Cerebellar nuclear complex (tissue), 1 donor: ENCODE measurements at places on chromosomes 4 and X.

- DNase-seq: no peak
Measured at GRCh38 chrX:29555465-29556091, 659.8 kb upstream of the MAGEB2 start.

DNA sequence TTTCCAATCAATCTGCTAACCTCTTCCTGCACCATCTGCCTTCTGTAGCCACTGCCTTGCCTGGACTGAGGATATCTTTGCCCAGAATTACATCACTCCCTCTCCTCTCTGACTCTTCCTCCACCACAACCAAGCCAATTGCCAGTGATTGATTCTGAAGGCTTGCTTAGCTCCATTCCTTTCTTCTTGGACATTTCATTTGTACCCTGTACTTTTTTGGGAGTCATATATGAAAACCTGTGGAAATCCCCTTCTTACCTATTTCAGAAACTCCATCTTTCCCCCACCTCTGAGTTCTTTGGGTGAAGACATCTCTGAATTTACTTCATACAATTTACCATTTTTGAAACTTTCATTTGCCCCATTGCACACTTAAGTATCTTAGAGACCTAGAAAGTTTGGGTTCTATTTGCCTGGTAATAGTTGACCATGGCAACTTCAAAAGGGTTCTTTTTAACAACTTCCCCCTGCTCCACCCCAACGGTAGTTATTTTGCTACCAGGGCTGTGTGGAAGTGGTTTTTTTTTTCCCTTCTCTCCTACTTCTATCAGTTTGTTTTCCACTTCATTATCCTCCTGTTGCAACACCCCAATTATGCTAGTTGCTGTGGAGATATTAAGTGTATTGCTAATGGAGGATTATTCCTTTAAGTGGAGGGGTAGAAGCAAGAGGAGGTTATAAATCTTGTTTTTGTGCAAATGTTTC, 14.3 kb downstream of the SGMS2 start:
- DNase-seq: no peak

- no peak for DNase-seq
Measured at GRCh38 chr4:106670976-106671375, 302.4 kb upstream of the GIMD1 start.

DNA sequence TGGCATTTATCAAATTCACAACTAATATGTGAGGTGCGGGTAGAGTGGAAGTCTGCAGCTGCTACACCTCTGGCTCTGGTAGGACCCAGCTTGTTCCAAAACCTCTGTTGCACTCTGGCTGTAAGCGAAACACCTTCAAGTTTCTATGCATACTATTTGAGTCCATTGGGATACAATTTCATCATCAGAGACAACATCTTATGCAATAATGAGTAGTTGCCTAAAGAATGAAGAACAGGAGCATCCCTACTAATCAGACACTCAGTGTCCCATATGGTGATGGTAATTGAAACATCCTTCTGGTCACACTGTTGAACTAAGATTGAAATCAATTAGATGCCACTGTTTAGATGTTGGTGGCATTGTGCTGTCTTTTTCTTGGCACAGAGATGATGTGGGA, 178.4 kb downstream of the MGST2 start:
- no peak for DNase-seq

DNA sequence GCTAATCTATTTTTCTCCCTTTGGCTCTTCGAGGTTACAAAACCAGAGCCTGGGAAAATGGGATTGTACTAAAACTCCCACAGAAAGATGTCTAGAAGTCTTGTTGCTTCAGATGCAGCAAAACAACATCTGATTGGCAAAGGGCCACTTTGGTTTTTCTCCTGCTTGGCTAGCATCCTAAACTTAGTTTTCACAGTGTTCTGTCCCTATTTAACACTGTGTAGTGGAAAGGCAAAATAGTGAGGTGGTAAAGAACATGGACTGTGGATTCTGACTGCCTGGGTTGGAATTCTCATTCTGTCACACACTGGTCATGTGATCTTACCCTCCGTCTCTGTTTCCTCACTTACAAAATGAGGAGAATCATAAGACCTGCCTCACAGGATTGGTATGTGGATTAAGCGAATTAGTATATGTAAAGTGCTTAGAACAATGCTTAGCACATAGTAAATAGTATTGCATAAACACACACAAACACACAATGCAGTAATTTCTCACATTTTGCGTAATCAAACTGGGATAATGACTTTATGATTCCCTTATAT, 23.5 kb downstream of the TIGD2 start:
- no peak for DNase-seq
